ENCODE measurements at places on chromosomes 1 and 21.

DNA sequence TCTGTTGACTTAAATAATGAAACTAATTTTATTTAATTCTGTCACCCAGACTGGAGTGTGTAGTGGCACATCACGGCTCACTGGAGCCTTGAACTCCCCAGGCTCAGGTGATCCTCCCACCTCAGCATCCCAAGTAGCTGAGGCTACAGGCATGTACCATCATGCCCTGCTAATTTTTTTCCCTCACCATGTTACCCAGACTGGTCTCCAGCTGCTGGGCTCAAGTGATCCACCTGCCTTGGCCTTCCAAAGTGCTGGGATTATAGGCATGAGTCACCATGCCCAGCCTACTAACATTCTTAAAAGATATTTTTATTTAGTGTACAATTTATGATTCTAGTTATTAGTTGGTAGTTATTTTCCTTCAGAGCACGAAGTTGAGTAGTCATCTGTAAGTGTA lies 49.5 kb downstream of the NRDC start:
- DNase-seq: no peak

DNA sequence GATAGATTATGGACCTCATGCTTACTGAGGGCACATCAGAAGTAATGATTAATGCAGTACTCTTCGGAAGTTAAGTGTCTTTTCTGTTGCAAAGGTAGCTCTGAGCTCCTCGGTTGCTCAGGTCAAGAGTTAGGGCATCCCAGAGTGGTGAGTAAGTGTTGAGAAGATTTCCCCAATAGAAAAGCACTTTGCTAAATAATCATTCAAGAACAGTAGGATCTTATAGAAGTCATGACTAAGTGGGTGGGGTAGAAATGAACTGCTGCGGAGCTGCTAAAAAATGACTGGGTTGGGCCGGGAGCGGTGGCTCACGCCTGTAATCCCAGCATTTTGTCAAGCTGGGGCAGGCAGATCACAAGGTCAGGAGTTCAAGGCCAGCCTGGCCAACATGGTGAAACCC lies 648.6 kb upstream of the CAMK1G start:
- no peak for DNase-seq

DNA sequence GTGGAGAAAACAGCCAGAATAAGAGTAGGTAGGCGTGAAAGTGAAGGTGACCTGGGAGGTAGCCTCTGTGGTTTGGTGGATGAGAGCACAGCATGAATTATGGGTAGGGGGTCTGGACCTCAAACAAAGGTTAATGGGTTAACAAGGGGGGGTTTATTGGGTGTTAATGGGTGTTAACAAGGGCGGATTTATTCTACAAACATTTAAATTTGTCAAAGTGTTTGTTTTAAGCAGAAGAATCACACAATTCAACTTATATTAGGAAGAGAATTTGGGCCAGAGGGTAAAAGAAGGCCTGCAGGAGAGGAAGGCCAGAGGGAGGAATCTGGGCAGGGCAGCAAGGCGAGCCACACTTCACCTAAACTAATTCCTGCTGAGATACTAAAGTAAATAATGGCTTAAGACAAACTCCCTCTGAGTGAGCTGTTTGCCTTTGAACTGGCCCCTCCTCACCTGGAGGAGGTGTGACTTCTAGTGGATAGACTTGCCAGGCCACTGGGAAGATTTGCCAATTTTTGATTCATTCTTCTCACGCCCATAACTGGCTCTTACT lies 191.7 kb downstream of the GIPC2 start:
- no peak for DNase-seq

DNA sequence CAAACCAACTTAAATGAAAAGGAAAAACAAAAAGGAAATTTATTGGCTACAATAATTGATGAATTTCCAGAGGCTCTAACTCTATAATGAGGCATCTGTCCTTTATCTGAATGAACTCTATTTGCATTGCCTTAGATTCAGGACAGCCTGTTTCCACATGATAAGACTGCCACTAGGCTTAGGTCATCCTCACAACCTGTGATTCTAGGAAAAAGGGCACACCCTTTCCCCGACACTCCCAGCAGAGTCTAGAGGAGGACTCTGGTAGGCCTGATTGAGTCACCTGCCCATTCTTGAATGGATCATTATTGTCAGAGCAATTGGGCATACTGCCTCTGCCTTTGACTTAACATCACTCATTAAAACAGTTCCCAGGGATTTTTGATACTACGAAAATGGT lies 262.8 kb downstream of the TPR start:
- no peak for DNase-seq

GRCh38 chr1:108059945-108060344 lies 95.0 kb upstream of the VAV3 start:
- no peak for DNase-seq

- peak; percentile 17 for DNase-seq
These were observed at the start of gene SLC25A24 for GRCh38 chr1:108199781-108200686. Gene SLC25A24 (minus strand): TSS chr1:108200343. CDS start chr1:108200138, 205 bp downstream.

GRCh38 chr1:156337052-156337887 lies 822 bp downstream of the CCT3 start:
- DNase-seq: no peak

DNA sequence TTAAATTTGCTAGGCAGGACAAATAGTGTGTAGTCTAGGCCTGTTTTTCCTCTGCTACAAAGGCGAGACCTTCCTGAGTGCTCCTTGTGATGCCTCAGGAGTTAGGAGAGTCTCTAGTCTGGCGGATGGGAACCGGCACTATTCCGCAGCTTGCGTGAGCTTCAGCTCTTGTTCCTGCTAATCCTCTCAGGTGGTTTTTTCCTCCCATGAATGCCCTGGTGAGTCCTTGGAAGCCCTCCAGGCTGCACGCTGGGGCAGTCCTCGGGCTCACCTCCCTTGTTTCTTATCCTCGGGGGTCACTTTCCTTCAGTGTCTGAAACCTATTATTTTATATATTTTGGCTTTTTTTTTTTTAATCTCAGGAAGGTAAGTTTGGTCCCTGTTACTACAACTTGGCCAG lies 28.2 kb downstream of the UTS2 start:
- no peak for DNase-seq

Data from NCI-H187 (cell line).